ENCODE measurements at places on chromosomes 2 and 18. TPM values are rescaled to one million over a fixed set of nuclear protein-coding genes. Genes with fewer than 3 reads are reported as not detected.

PDCD1 gene
- total RNA-seq = 2.0 TPM

DLX2 gene
- not detected for total RNA-seq

RAB17 gene
- total RNA-seq = 4.1 TPM

CD302 gene
- total RNA-seq = 19.7 TPM

GRCh38 chr2:190402986-190403603, 5.1 kb upstream of the MFSD6 start:
- DNase-seq = no peak

- no peak for DNase-seq
These were observed 48.2 kb downstream of the FBXO48 start for GRCh38 chr2:68418855-68419254.

Data from Right ventricle myocardium superior (tissue), 1 donor.